Adipocyte (in vitro differentiated cells): ENCODE measurements at places on chromosomes 2 and 18.

- peak; percentile 85 for DNase-seq
Observed at GRCh38 chr2:101012706-101013181, 10.7 kb downstream of the RPL31 start.

- peak; percentile 76 for DNase-seq
Observed at GRCh38 chr2:240568678-240569522, 616 bp downstream of the RNPEPL1 start.

- no peak for DNase-seq
Observed at GRCh38 chr2:443741-444140, 155.8 kb upstream of the ALKAL2 start.

DNA sequence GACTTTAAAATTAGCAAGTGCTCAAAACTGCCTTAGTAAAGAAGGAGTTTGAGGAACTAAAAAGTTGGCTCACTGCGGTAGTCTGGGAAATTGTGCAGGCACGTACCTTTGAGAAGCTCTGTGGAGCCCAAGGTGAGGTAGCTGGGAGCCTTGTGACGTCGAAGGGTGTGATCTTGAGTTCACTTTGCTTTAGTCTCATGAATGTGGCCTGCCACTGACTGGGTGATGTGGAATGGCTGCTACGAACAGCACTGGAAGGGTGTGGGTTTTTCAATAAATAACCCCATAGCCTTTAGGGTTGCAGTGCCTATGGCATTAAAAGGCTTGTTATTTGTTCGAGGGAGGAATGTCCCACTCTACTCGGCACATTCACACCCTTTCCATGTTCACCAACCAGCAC, 312.3 kb downstream of the PRKCE start:
- no peak for DNase-seq

DNA sequence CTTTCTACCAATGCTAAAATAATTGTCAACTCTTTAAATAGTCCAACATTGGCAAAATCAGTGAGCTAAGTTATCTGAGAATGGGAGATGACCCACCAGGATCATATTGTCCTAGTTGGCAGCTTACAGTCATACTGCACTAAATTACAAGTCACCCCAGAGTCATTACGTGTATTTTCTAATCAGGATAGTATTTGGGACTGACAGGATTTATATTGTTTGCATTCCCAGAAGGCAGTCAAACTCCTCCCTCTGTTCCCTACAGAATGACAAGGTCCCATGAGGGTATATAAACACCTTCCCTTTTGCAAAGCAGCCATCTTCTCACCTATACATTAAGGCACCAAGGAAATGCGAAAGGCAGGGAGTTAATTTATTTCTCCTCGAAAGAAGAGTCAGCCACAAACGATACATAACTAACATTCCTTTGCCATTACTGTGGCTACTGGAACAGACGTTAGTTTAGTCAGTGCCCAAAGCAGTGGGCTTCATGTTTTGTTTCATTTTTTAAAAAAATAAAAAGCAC, 125.3 kb downstream of the ANTXR1 start:
- DNase-seq: peak; percentile 75

DNA sequence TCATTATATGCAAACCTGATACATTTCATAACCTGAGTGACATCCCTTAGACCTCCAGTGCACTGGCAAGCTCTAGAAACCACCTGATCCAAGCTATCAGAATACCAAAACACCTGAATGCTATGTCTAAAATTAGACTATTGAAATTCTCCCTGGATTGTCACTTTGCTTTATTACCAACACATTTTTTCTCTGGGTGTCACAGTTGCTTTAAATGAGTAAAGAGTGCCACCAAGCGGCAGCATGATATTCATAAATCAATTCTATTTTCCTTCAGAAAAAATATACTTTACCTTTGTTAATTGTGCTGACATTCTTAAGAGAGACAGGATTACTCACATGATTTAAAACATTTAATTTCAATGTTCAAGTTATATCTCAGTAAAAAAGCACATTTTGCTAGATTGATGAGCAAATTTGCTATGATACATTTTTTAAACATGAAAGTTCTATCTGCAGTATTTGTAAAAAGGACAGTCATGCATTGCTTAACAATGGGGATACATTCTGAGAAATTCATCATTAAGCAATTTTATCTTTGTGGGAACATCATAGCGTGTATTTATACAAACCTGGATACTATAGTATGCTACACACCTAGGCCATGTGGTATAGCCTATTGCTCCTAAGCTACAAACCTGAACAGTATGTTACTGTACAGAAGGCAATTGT, 338.4 kb upstream of the SLC39A10 start:
- DNase-seq: peak; percentile 80

- DNase-seq: no peak
Observed at GRCh38 chr2:127740665-127741288, 39.5 kb downstream of the SFT2D3 start.

- DNase-seq: peak; percentile 96
Observed at GRCh38 chr2:30165050-30165520, 18.3 kb downstream of the YPEL5 start.

DNA sequence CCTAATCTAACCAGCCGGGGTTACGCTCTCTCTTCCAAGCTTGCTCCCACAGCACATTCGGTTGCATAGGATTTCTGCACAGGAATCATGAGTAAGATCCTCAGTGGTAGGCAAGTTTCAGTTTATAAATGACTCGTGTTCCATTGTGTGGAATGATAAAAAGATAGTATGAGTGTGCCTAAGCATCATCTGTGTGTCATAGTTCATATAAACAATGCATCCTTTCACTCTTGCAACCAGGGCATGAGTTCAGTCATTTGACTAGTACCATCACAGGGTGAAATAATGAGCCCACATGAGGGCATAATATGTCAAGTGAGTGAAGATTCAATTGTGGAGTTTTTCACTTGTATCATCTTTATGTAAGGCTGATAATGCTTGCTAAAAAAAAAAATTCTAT, 417.1 kb upstream of the CDH2 start:
- no peak for DNase-seq

DNA sequence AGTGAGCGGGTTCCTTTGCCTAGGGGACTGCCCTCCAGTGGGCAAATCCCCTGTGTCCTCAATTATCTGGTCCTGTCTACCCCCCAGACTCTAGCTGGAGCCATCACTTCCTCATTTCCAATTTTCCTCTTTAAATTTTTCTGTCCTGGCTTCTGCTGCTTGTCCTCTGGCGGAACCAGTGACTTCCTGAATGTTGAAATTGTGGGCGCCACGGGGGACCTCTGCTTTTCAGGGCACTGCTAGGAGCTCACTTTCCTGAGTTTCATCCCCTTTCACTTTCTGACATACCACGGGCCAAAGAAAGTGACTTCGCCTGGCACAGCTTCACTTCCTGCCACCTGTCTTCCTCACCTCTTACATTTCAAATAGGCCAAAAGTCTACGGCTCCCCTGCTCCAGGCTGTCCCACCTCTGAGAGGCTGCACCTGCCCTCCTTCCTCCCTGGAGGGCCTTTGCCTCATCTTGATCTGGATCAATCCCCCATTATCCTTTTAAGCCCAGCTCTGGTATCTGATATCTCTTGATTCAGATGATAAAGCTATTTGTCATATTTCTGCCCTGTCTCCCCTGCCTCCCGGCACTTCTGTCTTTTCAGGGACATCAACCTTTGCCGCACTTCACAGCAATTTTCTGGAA, 1.4 kb upstream of the MARCO start:
- DNase-seq: no peak

GRCh38 chr2:11750917-11751316, 4.5 kb downstream of the LPIN1 start:
- no peak for DNase-seq

- DNase-seq: no peak
Observed at GRCh38 chr2:160167089-160167740, 32.9 kb downstream of the ITGB6 start.

- DNase-seq: no peak
Observed at GRCh38 chr2:232058063-232058877, 96.8 kb downstream of the DIS3L2 start.

DNA sequence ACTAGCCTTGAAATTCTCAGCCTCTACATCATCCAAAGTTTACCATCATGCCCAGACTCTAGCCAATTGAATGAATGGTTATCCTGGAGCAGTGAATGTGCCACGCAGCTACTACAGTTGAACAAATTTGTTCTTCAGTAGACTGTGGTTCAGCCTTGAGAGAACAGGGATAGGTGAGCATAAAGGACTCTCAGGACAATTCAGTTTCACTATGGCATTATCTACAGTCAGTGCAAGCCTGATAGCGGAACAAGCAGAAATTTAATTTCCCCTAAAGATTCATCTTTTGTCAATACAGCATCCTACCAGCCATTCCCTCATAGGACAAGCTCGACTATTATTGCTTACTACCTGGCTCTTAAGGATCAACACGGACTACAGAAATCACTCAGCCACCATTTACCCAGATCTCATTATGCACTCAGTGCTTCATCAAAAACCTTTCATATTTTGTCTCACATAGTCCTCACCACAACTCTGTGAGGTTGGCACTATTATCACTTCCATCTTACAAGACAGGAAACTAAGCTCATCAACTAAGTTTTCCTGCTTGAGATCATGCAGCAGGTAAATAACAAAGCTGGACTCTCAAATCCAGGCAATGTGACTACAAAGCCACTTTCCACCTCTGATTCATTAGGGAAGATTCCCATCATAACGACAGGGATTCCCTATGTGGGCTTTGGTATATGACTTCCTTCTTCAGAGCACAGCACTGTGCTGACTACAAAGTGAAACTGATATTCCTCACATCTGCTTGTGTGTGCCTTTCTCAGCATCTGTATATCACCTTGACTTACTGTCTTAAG, 181.5 kb upstream of the ACVR2A start:
- DNase-seq: no peak

GRCh38 chr2:102066554-102066953, 74.8 kb downstream of the IL1R2 start:
- DNase-seq: no peak

GRCh38 chr2:96264656-96265348, 995 bp downstream of the TMEM127 start:
- peak; percentile 48 for DNase-seq

DNA sequence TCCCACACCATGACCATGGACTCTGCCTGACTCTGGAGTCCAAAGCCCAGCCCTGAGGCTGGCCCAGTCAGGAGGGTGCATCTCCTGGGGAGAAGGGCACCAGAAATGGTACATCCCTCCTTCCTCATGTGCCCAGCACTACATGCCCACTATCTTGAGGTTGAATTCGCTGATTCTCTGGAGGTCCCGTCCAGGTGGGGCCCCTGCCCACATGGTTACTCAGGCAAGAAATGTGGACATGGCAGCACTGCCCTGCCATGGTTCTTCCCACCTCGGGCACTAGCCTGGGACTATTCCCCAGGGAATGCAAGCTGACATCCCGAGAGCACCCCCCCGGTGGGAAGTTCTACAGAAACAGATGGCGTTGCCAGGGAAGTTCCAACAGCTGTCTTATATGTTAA, 15.3 kb upstream of the HES6 start:
- no peak for DNase-seq

GRCh38 chr2:132816234-132816633, 146.2 kb upstream of the LYPD1 start:
- no peak for DNase-seq

DNA sequence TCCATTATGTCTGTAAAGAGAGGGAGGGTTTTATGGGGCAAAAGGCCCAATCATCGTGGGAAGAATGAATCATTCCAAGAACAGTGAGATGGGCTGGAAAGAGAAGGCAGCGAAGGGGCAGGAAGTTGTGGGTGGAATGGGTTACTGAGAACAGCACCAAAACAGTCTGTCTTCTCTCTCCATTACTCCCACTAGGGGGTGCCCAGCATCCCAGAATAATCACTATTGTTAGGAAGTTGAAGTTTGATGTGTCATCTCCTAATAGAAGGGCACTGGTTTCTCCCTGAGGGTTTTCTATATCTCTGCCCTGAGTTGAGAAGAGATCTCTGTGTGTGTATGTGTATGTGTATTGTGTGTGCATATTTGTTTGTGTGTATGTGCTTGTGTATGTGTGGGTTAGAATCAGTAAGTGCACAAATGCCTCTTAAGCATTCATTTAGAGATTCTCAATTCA, 76.6 kb upstream of the MAP4K3 start:
- DNase-seq: peak; percentile 91

DNA sequence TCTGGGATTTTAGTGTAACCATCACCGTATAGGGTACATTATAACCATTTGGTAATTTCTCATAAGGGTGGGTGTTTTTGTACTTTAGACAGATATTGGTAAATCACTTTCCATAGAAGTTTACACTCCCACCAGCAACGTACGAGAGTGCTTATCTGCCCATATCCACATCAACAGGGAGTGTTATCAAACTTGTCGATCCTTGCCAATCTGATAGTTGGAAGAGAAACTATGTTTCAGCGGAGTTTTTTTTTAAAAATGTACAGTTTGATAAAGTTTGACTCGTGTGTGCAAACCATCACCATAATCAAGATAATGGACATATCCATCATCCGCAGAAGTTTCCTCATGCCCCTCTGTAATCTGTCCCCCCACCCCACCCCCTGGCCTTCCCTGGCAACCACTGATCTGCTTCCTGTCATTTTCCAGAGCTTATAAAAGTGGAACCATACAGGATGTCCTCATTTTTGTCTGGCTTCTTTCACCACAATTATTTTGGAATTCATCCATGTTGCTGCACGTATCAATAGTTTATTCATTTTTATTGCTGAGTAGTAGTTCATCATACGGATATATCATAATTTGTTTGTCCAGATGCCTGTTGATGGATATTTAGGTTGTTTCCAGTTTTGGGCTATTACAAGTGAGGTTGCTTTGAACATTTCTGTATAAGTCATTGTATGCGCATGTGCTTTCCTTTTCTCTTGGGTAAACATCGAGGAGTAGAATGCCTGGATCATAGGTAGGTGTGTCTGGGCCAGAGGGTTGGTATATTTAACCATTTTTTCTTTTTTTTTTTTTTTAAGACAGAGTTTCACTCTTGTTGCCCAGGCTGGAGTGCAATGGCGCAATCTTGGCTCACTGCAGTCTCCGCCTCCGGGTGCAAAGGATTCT, 18.6 kb downstream of the GLI2 start:
- no peak for DNase-seq

DNA sequence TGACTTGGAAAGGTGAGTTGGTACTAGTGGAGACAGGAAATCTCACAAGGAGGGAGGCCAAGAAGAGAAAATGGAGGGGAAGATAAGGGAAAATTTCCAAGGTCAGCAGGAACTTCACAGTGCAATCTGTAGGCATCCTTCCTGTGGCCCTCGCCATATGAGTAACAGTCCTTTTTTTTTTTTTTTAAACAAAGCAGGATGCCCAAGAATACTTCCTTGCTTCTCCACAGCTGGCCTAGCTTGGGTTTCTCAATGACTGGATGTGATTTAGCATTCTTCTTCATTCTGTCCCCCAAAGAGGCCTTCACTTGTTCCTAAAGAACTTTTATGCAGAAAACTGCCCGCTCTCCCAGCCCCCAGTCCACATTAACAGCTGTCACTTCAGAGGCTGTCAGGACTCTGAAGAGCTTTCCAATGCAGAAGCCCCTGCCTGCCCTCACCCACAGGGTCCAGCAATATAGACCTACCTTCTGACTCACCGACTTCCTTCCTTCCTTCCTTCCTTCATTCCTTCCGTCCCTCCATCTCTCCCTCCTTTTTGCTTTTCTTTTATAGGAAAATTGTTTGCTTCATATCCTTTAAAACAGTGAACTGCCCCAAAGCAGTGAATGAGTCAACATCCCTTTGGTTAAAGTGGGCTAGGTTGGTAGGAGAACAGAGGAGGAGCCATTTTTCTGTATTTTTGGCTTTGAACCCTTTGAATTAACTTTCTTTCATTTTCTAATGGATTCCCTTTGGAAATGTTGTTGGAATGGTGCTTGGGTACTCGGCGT, 172.0 kb downstream of the MGAT5 start:
- DNase-seq: no peak
